ENCODE measurements at places on chromosomes 16 and 17.
A peak's percentile ranks its signal among the peaks of the same experiment; 100 is the strongest.

DNA sequence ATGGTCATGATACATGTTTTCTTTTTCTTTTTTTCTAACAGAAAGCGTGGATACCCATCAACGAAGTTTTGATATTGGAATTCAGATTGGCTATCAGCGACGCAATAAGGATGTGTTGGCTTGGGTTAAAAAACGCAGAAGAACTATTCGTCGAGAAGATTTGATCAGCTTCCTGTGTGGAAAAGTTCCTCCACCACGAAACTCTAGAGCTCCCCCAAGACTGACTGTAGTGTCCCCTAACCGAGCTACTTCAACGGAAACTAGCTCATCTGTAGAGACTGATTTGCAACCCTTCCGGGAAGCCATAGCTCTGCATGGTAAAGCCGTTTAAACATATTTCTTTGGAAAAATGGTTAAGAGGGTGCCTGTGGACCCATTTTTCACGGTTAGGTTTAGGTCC, 11.5 kb downstream of the HAPSTR1 start:
- no peak for DNase-seq

DNA sequence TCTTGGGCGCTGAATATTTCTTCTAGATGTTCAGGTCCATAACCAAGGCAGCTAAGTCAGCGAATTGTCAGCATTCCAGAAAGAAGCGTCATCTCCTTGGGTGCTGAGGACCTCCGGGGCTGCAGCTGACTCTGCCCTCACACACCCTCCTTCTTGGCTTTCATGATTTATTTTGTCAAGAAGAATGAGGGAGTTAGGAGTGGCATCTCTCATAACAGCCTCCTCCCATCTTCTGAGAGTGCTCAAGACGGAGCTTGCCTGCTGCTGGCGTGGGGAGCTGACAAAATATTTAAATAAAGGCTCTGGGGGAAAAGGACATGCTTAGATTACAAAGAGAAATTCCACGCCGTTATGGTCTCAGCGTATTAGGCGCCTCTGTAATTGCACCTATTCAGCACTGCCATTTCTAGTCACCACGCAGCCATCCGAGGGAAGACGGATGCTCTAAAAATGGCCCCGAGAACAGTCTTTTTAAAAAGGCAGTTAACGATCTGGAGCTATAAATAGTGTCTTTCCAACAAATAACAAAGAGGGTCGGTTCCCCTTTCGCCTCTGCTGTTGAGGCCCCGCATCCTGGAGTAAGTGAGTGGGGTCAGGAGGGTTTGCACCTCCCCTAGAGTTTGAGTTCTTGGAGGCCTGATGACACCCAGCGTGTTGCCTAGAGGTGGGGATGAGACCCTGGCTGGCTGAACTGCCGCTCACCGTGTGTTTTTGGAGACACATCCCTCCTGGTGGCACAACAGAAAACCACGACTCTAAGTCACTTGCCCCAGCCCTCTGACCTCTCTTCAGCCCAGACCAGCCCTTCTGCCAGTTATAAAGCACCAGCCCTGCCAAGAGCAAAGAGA, 187.0 kb downstream of the CCDC182 start:
- DNase-seq = peak; percentile 6

GRCh38 chr16:53611179-53611696, 92.4 kb downstream of the RPGRIP1L start:
- no peak for DNase-seq

DNA sequence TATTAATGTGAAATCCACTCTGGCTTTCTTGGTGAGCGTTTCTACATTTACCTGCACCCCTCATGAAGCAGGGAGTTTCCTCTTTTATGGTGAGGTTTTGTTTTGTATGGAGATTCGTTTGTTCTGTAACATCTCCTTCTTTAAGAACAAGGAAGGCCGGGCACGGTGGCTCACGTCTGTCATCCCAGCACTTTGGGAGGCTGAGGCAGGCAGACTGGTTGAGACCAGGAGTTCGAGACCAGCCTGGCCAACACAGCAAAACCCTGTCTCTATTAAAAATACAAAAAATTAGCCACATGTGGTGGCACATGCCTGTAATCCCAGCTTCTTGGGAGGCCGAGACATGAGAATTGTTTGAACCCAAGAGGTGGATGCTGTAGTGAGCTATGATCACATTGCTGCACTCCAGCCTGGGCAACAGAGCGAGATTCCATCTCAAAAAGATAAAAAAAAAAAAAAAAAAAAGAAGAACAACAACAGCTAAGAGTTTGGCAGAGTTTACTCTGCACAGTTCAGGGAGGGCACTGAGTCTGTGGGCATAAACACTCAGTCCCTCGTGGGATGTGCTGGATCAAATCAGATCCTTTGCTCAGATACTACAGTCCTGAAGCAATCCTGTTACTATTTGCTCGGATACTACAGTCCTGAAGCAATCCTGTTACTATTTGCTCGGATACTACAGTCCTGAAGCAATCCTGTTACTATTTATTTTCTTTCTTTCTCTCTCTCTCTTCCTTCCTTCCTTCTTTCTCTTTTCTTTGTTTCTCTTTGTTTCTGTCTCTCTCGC, 28.9 kb downstream of the ADCY9 start:
- no peak for DNase-seq

Measured in Calu3 (cell line).